Activated CD4-positive, alpha-beta T cell treated with anti-CD3 and anti-CD28 coated beads, Interleukin-2, amount 50 U/mL, for 1 hour (primary cell): ENCODE measurements at places on chromosomes 3 and 15.

GRCh38 chr3:61154457-61155198 is 96.6 kb downstream of the FHIT start:
- DNase-seq = no peak

- no peak for DNase-seq
Observed at GRCh38 chr15:92393071-92393979, at the start of gene ST8SIA2. Gene ST8SIA2 (plus strand): TSS chr15:92393881. CDS start chr15:92394065, 184 bp downstream.

DNA sequence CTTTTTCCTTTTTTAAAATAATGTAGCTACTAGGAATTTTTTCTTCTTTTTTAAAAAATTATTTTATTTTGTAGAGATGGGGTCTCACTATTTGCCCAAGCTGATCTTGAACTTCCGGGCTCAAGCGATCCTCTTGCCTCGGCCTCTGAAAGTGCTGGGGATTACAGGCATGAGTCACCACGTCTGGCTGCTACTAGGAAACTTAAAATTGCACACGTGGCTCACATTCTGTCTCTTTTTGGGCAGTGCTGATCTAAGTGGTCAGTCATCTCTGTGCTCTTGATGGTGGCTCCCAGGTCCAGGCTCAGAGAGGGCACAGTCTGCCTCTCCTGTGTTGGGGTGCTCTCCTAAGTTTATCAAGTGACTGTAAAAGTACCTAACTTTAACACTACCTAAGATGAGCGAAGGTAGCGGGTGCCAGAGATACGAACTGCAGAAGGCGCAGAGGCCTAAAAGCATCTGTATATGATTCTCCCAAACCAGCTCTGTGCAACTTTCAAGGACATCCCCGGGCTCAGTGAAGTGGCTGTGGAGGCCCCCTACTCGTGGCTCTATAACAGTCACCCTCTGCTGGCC is 52.9 kb upstream of the SEC13 start:
- DNase-seq = no peak

GRCh38 chr3:4600493-4600892 is 107.3 kb downstream of the ITPR1 start:
- DNase-seq = no peak
